ENCODE measurements at places on chromosomes 11 and 22.
A peak's percentile ranks its signal among the peaks of the same experiment; 100 is the strongest.

GRCh38 chr11:3030289-3031070, 26.7 kb downstream of the CARS1 start:
- no peak for DNase-seq

DNA sequence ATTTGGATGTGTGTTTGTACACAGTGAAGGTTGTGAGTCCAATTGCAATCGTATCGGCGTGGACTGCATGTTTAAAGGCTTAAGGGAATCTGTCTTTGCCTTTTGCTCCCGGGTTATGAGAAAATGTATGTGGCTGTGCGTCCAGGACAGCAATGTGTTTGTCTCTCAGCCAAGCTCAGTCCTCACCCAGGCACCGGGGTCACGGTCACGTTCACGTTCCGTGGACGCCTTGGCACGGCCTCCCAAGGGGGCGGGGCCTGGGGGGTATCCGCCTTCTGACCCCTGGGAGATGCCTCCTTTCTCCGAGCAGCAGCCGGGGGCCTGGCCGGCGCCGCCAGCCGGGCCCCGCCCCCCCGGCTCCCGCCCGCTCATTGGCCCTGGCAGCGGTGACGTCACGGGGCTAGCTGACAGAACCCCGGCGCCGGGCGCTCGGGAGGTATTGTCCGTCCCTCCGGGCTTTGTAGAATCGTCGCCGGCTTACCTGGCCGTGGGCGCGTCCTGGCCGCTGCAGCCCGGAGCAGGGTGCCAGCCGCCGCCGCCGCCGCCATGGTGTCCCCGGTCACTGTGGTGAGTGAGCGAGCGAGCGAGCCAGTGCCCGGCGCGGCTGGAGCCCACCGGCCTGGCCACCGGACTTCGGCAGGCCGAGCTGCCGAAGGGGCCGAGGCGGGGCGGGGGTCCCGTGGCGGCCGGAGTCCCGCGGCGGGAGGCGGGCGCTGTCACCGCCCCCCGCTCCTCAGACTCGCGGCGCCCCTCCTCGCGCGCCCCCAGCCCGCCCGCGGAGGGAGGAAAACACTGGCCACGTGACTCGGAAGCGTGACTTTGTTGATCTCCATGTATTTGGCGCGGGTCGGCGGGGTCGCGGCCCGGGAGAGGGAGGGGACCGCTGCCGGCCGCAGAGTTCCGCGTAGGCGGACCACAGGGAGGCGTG, at the start of gene TMEM86A:
Gene TMEM86A (plus strand): TSS at position 439 of the 928 bp plus-strand sequence. CDS start 108 bp downstream, at position 547.
- DNase-seq, result no peak

- DNase-seq, result no peak
Measured at GRCh38 chr11:19573666-19574065, 139.0 kb upstream of the NAV2 start.

GRCh38 chr22:31825513-31825912, 71.7 kb downstream of the DEPDC5 start:
- DNase-seq, result no peak

- no peak for DNase-seq
Measured at GRCh38 chr11:3882655-3883054, 27.2 kb downstream of the STIM1 start.

DNA sequence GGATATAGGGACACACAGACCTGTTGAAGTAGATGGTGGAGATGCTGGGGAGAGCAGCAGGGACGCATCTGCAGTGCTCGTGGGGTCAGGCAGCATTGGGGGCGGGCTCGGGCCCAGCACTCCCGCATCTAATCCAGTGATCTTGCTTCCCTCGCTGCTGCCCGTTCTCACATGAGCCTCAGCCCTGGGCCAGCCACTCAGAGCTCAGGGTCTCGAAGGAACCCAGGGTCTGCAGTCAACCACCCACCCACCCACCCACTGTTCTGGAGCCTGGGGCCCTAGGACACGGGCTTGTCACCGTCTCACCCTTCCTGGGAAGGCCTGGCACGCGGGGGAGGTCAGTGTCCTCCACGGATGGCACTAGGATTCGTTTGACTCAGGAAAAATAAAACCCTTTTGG, 406.0 kb downstream of the TBC1D22A start:
- no peak for DNase-seq

GRCh38 chr11:129267716-129268115, 75.6 kb upstream of the ARHGAP32 start:
- no peak for DNase-seq

DNA sequence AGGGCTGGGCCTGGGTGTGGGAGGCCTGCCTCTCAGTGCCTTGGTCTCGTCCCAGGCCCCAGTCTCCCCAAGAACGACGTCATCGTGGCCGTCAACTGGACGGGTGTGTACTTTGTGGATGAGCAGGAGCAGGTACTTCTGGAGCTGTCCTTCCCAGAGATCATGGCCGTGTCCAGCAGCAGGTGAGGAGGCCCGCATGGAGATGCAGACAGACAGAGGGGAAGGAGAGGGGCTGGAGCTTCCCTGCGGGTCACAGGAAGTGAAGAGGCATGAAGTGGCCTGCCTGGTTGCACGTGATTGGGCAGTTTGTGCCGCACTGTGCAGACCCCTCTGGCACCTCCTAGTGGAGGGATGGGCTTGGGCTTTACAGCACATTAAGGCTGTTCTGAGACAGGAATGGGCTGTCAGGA, 70.4 kb downstream of the MYO7A start:
- DNase-seq, result peak; percentile 11

DNA sequence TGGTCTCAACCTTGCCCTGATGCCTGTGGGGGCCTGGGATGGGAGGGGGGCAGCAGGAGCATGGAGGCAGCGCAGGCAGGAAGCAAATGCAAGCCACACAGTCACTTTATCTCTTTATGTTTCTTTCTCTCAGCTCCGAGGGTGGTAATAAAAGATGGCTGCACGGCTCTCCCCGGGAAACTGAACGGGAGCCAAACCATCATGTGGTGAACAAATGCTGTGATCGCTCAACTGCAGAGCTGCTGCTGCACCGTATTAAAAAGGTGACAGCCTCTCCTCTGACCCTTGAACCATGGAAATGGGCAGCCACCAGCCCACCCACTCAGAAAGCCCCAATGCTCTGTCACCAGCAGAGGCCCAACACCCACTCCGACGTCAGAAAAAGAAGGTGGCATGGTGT, 110.0 kb downstream of the TIMP3 start:
- DNase-seq, result no peak

DNA sequence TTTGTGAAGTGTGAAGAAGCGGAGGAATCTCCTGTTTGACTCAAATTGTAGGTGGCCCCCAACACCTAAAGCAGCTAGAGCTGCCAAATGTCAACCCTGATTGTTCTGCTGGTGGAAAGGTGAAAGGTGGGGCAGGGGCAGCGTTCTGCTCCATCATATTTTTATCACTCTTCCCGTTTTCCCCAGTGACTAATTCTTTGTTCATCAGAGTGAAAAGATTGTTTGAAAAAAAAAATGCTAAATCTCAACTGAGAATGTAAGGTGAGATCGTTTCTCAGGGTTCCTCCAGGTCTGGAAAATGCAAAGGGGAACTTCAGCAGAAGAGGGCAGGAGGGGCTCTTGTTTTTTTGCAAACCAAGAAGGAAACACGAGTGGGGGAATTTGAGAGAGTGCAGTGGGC, 137.7 kb downstream of the MN1 start:
- DNase-seq, result no peak

DNA sequence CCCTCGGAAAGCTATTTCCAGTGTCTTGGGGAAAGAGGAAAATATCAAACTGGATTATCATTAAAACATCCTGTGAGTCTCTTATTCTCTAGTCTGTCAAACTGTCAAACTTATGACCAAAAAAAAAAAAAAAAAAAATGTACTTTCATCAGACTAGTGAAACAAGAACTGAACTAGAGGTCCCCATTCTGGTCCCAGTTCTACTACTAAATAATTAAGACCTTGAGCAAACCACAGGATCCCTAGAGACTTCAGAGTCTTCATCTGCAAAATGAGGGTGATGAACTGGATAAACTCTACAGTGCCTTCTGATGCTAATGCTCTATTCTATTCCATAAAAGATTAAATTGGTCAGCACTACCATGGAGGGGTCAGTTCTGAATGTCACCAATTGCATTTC, 105.8 kb downstream of the SERGEF start:
- DNase-seq, result no peak

GRCh38 chr11:19711911-19712280, 741 bp upstream of the NAV2 start:
- DNase-seq, result no peak

Measured in HFF-Myc (cell line).